NCI-H226 (cell line): ENCODE measurements at places on chromosomes 2 and 18.
A peak's percentile ranks its signal among the peaks of the same experiment; 100 is the strongest.

DNA sequence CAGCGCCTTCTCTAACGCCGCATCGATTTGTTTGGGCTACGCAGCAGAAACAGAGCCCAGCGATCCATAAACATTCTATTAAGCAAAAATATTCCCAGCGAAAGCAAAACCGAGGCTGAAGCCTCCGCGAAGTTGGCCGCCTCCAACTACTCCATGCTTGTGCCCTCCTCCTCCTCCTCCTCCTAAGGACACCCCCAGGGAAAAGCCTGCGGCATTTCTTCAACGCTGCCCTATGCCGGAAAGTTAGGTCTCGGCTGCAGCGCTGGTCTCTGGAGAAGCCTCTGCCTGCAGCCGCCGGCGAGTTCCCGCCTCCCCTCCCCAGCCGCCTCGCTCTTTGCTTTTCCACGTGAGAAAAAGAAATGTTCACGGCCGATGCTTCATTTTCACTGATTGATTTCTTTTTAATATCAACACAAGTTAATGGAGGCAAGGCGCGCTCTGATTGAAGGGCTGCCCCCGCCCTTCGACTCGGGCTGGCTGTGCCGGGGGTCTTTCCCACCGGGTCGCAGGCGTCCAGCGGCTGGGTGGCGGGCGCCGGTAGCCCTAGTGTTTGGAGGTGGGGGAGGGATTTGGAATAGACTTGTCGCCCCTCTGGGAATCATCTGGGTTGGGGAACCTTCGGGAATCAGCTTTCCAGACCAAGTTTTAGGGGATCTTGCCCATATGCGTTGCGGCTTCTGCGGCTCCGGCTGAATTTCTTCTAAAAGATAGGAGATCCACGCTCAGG is 3.9 kb downstream of the NRP2 start:
- no peak for DNase-seq

DNA sequence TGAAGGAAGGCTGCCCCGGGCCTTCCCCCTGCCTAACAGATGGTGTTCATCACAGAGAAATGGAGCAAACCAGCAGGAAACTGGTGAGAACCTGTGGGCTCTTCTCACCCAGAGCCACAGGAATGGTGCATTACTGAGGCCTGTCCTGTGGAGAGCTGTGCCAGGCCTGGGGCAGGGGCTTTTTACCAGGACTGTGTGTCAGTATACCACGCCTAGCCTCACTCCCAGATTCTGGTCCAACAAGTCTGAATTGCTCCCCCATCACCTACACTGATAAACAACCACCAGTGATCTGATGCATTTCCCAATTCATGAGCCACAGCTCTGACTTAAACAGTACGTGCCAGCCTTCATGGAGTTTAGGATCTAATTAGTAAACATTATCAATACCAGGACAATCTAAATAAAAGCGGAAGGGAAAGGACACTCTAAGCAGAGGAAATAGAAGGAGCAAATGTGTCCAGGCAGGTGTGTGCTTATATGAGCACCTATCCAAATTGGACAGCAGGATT is 8.9 kb upstream of the DGUOK start:
- no peak for DNase-seq

DNA sequence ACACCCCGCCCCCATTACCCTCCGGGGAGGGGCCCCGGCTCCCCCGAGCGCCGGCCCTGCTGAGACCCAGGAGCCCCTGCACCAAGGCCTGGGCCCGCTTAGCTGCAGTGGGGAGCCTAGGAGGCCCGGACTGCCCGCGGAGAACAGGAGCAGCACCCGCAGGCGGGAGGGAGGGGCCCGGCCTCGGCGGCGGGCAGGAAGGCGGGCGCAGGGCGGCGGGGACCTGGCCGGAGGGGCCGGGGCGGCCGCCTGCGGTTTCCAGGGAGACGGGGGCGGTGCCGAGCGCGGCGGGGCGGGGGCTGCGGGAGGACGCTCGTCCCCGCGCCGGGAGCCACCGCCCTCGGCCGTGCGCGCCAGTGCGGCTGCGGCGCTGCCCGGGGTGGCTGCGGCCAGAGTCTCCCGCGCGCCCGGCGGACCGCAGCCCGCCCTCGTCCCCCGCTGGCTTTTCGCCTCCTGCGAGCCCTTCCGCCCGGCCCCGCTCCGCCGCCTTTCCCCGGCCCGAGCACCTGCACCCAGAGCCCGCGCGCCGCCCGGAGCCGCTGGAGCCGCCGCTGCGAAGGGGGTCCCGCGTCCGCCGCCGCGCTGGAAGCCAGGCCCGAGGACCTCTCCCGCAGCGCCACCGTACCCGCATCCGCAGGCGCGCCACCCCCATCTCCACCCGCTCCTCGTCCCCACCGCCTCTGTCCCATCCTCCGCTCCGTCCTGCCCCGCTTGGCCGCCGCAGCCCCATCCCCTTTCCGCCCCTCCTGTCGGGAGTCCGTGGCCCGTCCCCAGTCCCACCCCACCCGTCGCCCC is 17.2 kb downstream of the GPC1 start:
- DNase-seq = peak; percentile 69

DNA sequence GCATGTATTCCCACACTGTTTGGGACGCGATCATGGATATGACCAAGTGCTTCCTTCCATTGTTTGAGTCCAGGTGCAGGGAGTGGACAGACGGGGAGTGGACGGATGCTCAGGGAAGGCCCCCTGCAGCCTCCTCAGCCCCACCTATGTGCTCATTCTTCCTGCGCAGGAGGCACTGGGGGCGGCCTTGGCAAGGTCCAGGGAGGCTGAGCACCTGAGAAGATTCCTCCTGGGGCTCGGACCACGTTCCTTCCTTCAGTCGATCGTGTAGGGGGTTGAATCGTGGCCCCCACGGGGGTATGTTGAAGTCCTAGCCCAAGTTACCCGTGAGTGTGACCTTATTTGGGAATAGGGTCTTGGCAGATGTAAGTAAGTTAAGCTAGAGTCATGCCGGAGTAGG is 60.4 kb downstream of the ASB1 start:
- DNase-seq = no peak

DNA sequence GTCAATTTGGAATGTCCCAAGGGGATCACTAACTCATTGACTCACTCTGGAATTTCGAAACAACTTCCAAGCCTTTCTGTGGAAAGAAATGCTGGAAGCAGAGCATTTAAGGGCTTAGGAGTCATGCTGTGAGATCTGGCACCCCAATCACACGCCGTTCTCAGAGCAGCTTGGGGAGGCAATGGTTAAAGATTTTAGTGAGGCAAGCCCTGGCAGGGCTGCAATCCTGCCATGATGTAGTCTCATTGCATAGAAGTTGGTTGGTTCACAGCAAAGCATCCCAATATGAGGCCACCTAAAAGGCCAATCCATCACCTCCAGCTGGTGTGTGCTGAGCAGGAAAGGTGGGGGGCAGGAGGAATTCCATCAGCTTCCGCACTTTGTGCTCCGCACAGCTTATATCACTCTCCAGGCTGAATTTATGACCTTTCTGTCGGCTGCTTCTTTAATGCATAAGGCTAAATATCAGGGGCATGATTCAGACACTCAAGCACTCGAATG is 1043.9 kb upstream of the POU3F3 start:
- DNase-seq = peak; percentile 97

DNA sequence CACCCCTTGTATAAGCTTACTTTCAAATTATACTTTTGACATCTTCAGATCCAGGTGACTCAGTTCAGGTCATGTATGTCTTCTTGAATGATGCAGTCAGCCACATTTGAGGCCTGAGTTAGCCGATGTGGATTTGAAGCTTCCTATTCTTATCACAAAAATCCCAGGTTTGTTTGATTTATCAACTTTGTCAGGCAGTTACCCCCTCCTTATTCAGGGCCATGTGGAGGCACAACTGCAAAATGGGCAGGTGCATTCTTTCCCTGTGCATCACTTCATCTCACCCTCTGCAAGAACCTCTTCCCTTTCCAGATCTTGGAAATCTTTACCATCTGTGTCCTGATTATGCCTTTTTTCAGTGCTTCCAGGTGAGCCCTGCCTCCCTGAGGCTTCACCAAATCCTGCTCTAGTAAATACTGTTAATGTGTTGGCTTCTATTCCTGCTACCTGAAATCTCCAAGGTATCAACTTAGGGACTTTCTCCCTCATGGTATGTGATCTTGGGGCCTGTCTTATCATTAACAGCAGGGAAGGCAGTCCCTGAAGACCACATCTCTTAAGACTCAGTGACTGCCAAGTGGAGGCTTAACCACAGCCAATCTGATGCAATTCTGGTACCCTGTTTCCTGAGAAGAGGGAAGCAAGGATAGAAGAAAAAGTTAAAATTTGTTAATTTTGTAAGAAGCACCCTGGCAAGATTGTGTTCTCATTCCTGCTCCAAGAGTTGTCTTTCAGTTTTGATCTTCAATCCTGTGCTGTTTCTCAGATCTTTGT is 9.4 kb upstream of the ARHGAP28 start:
- peak; percentile 47 for DNase-seq

DNA sequence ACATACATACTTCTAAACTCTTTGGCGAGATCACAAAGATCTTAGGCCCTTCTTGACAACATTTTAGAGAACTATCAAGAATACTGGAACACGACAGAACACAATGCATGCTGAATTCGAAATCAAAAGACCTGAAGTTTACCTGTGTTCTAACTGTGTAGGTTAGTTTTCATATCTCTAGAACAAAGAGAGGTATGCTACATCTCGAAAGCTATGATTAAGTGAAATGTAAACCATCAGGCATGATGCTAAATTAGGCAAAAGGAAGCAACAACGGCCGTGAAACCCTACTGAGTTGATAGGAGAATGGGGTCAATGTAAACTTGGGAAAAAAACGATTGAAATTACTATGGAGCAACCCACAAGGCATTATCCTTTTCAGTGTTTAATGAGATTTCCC is 43.7 kb downstream of the IKZF2 start:
- no peak for DNase-seq

GRCh38 chr2:48126162-48126561 is 219.9 kb upstream of the FBXO11 start:
- DNase-seq = peak; percentile 74

- peak; percentile 32 for DNase-seq
Measured at GRCh38 chr18:49609256-49610021, 47.6 kb downstream of the LIPG start.

DNA sequence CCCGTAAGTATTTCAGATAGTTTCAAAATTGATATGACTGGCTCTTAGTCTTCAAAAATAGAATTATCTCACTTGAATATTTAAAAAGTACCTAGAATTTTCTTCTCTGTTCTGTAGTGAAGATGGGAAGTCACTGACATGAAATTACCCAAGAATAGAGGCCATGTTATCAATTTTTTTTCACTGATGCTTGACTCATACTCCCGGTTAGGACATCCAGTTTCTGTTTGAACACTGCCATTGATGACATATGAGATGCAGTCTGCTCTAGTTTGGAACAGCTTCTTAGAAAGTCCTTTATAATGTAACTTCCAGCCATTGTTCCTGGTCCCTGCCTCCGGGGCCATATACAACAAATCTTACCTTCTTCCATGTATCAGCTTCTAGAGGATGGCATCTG is 26.0 kb downstream of the MAP3K20 start:
- no peak for DNase-seq

- DNase-seq = peak; percentile 66
Measured at GRCh38 chr2:71992036-71992435, 155.6 kb downstream of the CYP26B1 start.

DNA sequence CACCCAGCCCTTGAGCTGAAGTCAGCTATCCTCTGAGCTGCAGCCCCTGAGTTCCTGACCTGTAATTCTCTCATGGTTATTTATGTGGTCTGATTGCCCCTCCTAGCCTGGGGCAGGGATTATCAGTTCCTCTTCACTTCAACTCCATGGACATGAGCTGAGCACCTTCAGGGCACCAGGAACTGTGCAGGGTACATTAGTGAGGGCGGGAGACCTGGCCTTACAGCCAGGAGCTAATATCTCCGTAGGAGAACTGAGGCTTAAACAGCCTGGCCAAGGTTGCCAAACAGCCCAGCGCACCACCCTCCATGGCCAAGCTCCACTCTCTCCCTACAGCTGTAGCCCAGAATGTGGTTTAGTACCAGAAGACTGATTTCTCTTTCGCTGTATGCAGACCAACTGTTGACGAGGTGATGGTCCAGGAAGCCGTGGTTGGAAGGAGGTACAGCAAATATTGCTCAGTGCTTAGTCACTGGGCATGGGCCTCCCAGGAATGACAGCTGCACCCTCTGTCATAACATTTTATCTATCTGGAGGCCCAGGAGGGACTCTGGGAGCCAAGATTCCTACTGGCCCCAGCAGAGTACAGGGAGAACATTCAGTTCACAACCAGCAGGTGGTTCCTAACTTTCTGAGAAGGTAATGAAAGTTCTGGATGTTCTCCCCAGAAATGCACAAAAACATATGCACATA is 228.7 kb upstream of the SIX2 start:
- peak; percentile 98 for DNase-seq

DNA sequence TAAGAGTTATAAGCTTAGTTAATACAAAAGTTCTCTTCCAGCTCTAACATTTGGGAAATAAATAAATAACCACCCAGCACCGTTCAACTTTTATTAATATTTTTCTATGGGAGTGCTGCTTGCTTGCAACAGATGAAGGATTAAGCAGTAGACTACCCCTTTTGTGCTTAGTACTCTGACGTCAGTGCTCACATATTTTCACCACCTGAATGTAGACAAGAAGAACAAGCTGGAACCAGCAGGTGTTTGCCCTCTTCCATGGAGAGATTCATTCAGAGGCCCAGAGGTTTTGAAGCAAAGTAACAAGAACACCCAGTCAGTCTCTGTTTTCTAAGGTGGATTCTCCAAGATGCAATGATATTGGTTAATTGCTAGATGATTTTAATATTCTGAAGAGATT is 307.1 kb upstream of the PIK3C3 start:
- no peak for DNase-seq

GRCh38 chr18:44672506-44672905 is 8.2 kb upstream of the SETBP1 start:
- DNase-seq = no peak

GRCh38 chr2:218860950-218861381 is 1.4 kb downstream of the WNT6 start:
- peak; percentile 96 for DNase-seq

- no peak for DNase-seq
Measured at GRCh38 chr2:67772216-67773170, 290.3 kb downstream of the C1D start.

GRCh38 chr2:182652326-182652725 is 63.7 kb upstream of the DNAJC10 start:
- DNase-seq = no peak

DNA sequence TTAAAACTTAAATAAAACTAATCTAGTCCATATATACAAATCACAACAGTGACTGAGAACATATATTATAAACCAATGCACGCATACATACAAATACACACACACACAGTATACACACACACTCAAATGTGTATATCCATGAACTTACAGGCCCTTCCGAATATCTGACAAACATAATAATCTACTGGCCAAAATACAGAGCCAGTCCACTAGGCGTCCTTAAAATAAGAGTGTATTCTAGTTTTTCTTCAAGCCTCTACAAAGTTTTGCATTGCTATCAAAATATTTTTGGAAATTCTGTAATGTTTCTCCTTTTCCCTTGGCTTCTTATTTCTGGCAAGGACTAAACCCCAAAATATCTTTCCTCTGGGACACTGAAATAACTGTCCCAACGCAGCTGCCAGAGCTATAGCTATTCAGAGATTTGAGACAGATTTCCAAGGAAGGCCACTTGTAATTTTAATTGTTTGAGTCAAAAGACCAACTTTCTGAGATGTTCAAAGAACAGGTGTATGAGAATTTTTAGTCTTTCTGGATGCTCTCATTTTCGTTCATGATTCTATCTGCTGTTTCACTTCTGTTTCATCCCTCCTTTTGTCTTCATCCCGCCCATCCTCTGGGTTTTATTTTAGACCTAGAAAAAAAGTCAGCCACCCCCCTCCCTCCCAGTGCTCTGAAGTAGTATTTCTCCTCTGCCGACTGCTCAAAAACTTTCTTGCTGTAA is 24.1 kb upstream of the SP3 start:
- no peak for DNase-seq

GRCh38 chr2:227363756-227364155 is 15.3 kb downstream of the TM4SF20 start:
- no peak for DNase-seq
